ENCODE measurements at places on chromosomes 1 and 21.

GRCh38 chr1:17684810-17685209, 70.3 kb upstream of the ACTL8 start:
- no peak for DNase-seq

- DNase-seq: no peak
These were observed 655.6 kb upstream of the NEGR1 start for GRCh38 chr1:72937905-72938304.

DNA sequence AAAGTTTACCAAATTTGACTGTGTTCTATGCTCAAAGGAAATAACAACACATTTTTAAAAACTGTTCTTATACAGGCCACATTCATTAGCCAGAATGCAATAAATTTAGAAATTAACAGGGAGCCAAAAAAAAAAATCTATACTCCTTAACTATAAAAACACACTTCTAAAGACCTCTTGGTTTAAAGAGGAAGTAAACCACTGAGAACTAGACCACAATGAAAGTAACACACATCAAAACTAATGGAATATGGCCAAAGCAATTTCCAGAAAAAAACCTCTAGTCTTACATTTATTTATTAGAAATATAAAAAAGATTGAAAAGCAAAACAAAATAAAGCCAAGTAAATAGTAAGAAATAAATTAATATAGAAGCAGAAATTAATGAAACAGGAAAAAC, 48.9 kb upstream of the GADD45A start:
- DNase-seq: no peak

GRCh38 chr1:224205438-224205840, 22.4 kb downstream of the DEGS1 start:
- no peak for DNase-seq

DNA sequence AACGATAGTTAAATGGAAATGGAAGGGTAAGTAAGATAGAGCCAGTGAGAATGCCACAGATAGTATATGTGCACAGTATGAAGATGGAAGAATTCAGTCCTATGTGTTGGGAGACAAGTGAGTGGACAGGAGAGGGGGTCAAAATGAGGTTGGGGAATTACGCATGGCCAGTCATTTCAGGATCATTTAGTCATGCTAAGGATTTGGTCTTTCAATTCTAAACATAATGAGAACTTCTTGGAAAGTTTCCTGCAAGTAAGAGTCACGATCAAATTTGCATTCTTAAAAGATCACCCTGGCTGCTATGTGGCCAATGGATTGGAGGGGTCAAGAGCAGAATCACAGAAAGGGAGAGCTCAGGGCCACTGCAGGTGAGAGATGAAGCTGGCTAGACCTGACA, 64.0 kb upstream of the KCNK2 start:
- DNase-seq: no peak

- no peak for DNase-seq
These were observed 76.1 kb downstream of the PTPN14 start for GRCh38 chr1:214475331-214475730.

DNA sequence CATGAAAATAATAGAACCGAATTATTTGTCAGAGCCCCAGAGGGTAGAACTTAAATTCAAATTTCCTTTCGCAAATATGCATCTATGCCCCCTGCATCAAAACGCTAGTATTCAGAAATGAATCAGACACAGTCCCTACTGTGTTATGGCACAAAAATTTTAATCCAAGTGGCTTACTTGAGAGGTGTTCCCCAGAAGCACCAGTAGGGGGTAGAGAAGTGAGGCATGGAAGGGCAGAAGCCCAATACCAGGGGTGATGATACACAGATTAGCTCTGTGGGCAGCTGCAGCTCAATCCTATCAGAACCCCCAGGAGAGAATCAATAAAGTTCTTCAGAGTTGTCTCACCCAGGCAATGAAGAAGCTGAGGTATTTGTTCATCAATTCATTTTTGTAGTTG, 342.2 kb downstream of the OMA1 start:
- no peak for DNase-seq

- DNase-seq: no peak
These were observed 569 bp downstream of the ATF3 start for GRCh38 chr1:212608959-212609700.

Data from right renal cortex interstitium (tissue), 3 donors.